ENCODE measurements at places on chromosomes 3 and 15.
A peak's percentile ranks its signal among the peaks of the same experiment; 100 is the strongest.

DNA sequence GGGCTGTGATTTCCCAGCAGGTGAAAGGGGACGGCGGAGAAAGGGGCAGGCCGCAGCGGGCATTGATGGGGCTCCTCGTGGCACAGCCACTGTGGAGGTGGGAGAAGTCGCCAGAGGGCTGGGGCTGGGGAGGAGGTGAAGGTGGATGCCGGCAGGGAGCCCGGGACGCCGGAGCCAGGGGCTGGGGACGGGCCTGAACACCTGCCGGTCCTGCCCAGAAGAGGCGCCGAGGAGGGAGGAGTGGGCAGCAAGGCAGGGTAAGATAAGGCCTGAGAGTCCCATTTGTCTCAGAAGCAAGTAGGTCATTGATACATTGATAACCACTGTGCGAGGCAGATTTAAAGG lies 571 bp upstream of the RARRES1 start:
- DNase-seq = no peak

DNA sequence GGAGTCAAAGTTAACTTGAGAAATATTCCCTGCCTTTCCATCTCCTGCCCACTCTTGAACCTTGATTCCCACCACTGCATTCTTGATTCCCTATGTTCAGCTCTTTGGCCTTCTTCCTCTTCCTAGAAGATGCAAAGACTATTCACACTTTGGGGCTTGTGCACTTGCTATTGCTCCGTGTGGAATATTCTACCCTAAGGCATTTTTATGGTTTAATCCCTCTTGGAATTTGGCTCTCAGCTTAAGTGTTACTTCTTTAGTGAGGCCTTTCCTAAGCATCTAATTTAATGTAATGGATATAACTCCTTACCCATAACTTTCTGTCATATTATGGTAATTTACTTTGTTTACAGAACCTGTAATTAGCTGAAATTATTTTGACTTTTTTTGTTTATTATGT lies 318.9 kb upstream of the COL8A1 start:
- DNase-seq = no peak

- no peak for DNase-seq
These were observed 5.8 kb downstream of the MYO9A start for GRCh38 chr15:72112116-72112515.

DNA sequence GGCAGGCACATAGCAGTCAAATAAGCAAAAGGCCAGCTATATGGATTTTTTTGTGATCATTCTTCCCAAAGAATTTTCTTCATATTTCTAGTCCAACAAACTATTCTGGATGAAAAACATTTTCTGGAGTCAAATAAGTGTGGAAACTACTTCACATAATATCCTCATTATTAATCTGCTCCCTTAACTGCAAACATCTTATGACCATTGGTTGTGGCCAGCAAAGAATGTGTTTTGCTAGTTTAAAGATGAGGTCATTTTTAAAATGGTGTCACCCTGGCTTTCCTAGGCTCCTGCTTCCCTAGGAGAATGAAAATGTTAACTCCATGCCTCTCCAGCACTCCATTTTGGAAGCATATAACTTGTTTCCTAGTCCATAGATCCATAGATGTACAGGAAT lies 118.8 kb downstream of the SST start:
- DNase-seq = no peak

DNA sequence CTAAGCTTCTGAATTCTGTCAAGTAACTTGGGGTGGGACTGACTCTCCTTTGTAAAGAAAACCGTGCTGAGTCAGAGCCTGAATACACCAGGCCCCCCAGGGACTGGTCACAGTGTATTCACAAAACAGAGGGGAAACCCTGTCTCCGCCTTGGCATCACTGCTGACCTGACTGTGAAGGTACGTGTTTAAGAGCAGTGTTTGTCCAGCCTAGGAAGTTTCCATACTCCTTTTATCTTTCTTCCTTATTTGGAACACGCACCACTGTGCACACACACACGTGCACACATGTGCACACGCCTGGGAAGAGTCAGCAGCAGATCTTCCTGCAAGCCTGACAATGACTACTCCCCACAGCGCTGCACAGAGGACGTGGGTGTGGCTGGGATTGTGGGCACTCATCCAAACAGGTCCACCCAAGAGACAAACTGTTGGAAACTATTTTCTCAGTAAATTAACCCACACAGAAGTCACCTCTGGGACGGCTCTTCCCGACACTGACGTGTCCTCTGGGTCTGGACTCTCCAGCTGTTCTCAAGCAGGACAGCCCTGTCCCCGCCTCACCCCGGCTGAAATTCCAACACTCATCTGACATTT lies 87.7 kb downstream of the ATP10A start:
- DNase-seq = no peak

GRCh38 chr3:44042772-44043171 lies 198.9 kb upstream of the TOPAZ1 start:
- DNase-seq = no peak

DNA sequence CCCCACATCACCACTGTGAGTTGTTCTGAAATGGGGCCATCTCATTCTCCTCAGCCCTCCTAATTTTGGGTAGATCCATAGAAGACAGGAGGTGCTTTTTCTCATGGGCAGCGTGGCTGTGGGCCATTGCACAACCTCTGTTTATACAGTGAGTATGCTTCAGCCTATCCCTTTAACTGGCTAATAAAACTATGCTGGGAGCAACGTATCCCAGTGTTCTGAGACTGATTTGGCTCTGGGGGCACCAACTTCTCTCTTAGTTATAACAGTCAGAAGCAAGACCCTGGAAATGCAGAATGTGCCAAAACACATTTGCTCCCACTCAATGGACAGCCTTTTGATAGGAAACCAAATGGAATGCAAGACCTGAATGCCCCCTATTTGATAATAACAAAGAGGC lies 97.1 kb upstream of the ICE2 start:
- no peak for DNase-seq

- no peak for DNase-seq
These were observed 514.8 kb downstream of the MECOM start for GRCh38 chr3:169148448-169149348.

DNA sequence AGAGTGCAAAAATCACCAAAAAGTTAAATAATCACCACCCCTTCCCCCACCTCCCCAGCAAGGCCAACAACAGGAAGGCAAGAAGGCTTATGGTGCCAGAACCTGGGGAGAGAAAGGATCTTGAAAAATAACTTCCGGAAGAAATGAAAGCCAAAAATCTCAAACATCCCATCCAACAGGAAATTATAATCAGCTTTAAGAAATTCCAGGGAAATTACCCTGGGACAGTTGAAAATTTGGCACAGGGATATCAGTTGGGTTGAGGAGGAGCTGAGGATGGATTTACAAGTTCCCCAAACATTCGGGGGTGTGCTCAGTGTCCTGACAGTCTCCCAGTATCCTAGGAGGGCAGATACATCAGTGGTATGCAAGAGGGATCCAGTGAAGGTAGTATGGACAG lies 82.7 kb downstream of the POLR2M start:
- DNase-seq = no peak

- DNase-seq = no peak
These were observed 1.2 kb downstream of the ANXA2 start for GRCh38 chr15:60396560-60396957.

- no peak for DNase-seq
These were observed 312.3 kb downstream of the SV2B start for GRCh38 chr15:91412138-91412928.

GRCh38 chr3:1183320-1184048 lies 90.7 kb downstream of the CNTN6 start:
- DNase-seq = no peak

DNA sequence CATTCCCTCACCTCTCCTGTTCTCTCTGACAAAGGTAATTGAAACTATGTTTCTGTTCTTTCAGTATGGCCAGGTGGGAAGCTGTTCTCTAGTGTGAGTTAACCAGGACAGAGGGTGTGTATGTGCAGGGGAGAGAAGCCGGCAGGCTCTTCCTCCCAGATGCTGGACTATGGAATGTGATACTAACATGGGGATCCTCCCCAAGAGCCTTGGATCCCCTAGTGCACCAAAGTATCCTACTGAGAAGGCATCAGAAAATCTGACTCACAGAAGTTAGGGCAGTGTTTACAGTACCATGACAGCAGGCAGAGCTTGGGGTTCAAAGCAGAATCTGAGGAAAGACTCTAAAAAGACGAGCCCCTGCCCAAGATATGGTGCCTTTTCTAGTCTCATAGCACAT lies 123.1 kb downstream of the APBA2 start:
- DNase-seq = no peak

DNA sequence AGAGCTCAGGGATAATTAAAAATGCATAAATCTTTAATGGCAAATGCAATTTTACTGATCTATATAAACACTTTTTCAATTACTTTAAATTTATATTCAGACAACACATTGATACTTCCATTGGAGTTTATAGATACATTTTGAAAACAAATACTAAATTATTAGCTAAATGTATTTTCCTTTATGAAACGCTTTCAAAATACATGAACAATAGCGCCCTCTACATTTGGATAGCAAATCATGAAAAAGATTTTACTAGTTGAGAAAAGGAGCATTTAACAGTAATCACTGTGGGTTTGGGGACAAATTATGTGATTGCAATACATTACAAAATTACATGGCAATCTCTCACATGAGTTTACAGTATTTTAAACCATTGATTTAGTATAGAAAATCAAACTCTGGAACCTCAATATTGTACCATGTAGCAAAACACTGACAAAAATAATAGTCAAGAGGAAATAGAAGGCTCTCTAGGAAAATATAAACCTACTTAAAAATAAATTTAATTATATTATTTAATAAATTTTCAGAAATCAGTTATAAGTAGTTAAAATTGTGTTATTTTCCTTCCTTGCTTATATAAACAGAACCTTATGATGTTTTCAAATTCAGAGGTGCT lies 207.9 kb downstream of the ZIC1 start:
- DNase-seq = no peak

DNA sequence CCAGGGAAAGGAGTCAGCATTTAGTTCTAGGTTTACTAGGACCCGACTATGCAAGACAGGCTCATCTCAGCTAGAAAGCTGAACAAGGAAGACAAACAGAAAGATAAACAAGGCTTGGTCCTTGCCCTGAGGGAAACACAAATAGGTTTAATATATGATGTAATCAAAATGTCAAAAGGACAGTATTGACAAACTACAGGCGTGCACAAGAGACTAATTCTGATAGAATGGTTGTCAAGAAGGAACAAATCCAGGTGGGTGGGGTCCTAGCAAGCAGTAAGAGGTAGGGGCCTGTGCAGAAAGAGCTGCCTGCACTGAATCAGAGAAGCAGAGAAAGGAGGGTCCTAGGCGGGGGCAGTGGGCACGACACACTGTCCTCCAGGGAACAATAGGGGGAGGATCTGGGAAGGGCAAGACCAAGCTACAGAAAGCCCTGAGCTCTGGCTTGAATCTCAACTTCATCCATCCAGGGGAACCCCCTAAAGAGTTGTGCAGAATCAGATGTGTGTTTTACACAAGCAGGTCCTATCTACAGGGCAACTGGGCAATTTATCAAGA lies 23.4 kb downstream of the RFTN1 start:
- DNase-seq = no peak

GRCh38 chr3:111538681-111539083 lies 3.3 kb upstream of the CD96 start:
- DNase-seq = no peak

DNA sequence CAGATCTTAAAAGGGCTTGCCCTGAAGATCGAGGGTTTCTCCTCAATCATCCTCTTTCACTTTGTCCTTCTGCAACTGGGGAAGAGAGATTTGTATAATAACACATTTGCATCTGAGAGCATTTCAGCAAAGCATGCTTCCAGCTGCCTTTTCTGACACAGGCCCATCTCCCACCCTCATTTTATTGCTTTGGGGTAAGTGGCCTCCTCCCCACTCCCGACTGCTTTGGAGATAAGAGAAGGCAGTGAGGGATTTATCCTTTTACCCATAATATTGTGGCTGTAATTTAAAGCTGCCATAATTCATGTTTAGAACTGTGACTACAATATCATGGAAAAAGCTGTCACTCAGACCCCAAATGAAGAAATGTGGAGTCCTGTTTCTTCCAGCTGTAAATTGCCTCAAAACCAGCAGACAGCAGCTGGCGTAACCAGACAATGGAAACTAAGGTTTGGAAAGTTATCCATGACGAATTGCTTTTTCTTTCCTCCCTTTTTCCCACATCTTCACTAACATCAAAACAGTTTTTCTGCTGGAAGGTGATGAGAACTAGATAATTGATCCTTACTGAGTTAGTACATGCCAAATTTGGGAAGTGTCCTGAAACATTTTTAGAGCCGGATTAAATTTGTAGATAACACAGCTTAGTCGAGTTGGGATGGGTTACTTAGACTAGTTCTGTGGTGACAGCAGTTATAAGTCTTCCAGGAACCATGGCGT lies 104.2 kb upstream of the PFN2 start:
- DNase-seq = no peak

GRCh38 chr3:24951180-24951579 lies 456.5 kb upstream of the THRB start:
- DNase-seq = no peak

DNA sequence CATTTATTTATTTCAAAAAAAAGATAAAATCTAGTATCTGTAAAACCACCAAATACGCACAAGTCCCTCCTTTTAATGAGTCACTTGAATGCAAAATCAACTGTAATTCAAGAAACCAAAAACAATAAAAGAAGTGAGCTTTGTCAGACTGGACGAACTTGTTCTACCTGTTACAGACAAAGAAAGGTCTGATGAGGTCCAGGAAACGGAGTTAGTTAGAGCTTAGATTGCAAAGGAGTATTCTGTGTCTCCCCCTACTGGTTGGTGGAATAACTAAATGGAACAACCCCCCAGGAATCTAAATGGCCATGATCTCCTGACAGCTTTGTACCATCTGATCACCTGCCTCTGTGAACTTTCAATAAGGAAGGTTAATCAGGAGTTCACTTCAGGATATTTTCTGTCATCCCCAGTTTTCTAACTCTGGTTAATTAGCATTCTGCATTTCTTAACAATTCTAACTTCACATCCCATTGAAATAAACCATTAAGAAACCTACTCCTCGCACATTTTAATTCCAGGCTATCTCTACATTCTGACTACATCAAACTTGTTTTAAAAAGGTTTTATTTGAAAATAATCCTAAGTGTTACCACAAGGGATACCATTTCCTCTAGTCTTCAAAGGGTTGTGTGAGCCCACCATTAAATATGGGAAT lies 333.0 kb upstream of the SATB1 start:
- peak; percentile 15 for DNase-seq

GRCh38 chr3:188298585-188298984 lies 144.6 kb downstream of the LPP start:
- peak; percentile 25 for DNase-seq

DNA sequence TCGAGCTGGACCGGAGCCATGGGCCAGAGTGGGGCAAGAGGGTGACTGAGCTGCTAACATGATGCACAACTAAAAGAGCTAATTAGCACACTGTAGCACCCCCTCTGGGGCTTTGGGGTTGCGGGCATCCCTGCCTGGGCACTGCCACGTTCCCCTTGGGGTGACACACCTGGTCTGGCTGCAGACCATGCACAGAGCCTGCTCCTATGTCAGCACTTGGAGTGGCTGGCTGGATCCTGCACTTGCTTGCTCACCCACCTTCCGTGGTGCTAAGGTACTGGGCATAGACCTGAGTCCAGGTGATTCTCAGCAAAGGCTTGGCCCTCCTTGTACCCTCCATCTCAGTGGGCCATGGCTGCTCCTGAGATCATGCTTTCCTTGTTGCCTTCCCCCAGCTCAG lies 12.8 kb upstream of the SPTBN5 start:
- no peak for DNase-seq

GRCh38 chr15:70034141-70034540 lies 63.6 kb downstream of the TLE3 start:
- no peak for DNase-seq

Data from WERI-Rb-1 (cell line).